Activated CD8-positive, alpha-beta T cell treated with anti-CD3 and anti-CD28 coated beads for 36 hours (primary cell): ENCODE measurements at places on chromosomes 16 and 17. TPM values are rescaled to one million over a fixed set of nuclear protein-coding genes. Genes with fewer than 3 reads are reported as not detected.

DNA sequence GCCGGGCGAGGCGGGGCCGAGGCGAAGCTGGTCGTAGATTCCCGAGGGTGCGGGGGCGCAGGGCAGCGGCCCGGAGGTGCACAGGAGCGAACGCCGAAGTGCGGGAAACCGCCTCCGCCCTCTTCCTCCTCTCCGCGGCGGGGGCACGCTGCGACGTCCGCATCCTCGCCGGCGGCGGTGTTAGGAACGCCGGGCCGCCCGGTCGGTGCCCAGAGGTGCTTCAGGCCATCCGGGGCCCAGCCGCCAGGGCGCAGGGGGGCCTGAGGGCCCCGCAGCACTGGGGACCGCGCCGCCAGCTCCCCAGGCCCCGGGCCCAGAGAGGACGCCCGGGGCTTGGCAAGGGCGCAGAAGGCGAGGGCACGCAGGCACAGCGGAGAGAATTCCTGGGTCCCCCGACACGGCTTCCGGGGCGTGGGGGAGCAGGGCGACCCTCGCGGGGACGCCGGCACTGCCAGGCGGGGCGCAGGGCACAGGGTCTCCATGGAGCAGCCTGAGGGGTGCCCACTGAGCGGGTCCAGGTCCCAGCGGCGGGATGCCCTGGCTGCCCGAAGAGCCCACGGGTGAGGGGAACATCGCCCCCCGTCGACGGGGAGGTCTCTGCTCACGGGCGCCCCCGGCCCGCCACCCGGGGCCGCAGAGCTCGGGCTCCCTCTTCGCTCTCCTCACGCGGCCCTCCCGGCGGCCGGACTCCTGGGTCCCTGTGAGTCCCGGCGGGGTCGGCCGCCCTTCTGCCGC, 576 bp downstream of the EPOP start:
- peak; percentile 52 for DNase-seq

DNA sequence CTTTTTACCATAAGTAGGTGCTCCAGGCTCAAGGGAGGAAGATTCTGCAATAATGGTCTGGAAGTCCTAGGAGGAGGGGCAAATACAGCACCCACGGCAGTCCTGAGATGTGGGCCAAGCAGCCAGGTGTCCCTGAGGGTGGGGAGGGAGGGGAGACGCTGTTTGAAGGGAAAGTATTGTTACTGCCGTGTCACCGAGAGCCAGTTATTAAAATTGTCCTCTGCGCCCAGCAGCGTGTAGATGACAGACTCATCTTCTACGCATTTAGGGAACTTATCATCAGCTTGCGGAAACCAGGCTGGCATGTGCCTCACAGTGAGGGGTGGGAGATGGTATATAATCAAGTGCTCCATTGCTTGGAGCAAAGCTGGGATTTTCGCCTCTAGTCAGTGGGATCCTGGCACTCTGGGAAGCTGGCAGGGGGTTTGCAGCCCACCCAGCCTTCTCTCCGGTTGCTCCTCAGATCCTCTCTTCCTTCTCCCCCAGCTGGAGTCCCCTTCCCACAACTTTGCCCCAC, 104.6 kb downstream of the OR1D5 start:
- DNase-seq, result no peak

GRCh38 chr17:31269036-31269577, 27.9 kb downstream of the OMG start:
- no peak for DNase-seq

DNA sequence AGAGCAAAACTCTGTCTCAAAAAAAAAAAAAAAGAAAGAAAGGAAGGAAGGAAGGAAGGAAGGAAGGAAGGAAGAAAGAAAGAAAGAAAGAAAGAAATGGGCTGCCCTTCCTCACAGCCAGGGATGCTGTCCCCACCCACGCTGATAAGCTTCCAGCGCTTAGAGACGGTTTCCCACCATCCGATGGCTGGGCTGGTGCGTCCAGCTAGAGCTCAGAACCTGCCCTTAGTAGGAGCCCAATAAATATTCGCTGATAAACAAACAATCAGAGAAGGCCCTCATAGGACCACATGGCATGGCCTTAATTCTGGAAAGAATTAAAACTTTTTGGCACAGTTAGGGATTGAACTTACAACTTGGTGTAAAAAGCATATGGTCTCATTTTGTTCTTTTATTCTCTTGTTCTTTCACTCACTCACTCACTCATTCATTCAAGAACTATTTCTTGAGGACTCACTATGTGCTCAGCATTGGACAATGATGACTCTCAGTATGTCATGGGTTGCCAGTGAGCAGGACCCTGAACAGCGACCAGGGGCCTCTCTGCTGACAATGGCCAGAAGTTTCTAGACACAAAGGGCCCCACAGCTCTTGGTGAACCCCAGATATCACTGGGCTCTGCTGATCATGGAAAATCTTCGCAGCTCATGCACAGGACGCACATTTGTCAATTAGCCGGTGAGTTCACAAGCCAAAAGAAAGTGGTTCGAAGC, 32.5 kb upstream of the TNRC6C start:
- DNase-seq, result no peak

GRCh38 chr17:14745541-14745940, 444.7 kb downstream of the HS3ST3B1 start:
- no peak for DNase-seq

DNA sequence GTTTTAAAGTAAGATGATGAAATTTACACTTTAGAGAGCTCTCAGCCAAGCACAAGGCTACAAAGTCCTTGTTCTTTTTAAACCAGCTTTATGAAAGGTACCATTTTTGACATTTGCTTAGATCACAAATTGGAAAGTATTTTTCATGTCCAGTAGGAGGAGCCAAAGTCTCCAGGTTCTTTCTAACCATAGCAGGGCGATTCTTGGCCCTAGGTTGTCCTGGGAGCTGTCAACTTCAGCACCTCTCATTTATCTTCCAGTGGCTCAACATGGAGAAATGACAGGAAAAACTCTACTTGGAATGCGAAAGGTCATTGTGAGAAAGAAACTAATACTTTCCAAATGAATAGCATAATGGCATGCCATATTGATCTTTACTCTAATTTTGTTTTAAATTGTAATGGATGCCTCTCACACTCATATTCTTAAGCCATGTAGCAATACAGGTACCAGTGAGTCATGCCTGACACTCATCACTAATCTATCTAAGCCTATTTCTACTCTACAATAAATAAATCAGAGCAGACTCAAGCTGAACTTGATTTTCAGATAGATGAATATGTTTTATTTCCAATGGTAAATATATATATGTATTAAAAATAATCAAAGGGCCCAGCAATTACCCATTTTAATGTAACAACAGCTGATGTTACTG, 919.1 kb upstream of the EEF2KMT start:
- DNase-seq, result no peak

Gene PAM16
- 70.1 TPM for total RNA-seq

GRCh38 chr17:4198995-4199394, 56.0 kb downstream of the CYB5D2 start:
- no peak for DNase-seq

Gene TERB1
- not detected for total RNA-seq

Gene TBC1D3K
- total RNA-seq, result not detected

GRCh38 chr17:54898576-54898975, 2.1 kb upstream of the TOM1L1 start:
- no peak for DNase-seq

Gene KAT2A
- total RNA-seq, result 50.2 TPM

GRCh38 chr17:61806936-61807335, 56.4 kb downstream of the BRIP1 start:
- no peak for DNase-seq

DNA sequence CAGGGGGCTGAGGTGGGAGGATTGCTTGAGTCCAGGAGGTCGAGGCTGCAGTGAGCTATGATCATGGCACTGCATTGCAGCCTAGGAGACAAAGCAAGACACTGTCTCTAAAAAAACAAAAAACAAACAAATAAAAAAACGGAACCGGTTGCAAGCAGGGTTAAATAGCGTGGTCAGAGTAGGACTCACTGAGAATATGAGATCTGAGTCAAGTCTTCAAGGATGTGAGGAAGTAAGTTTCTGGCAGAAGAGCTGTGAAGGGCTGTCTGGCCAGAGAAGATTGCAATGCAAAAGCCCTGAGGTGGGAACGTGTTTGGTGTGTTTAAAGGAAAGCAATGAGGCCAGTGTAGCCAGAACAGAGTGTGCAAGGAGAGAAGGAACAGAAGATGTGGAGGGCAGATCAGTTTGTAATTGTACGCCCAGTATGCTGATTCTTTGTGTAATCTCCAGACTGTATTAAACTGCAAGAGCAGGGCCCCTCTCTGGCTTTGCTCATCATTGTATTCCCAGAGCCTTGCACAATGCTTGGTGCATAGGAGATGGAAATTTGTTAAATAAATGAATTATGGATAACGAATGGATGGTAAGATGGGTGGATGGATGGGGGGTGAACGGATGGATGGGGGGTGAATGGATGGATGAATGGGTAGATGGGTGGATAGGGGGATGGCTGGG, 6.3 kb downstream of the G6PC1 start:
- no peak for DNase-seq

DNA sequence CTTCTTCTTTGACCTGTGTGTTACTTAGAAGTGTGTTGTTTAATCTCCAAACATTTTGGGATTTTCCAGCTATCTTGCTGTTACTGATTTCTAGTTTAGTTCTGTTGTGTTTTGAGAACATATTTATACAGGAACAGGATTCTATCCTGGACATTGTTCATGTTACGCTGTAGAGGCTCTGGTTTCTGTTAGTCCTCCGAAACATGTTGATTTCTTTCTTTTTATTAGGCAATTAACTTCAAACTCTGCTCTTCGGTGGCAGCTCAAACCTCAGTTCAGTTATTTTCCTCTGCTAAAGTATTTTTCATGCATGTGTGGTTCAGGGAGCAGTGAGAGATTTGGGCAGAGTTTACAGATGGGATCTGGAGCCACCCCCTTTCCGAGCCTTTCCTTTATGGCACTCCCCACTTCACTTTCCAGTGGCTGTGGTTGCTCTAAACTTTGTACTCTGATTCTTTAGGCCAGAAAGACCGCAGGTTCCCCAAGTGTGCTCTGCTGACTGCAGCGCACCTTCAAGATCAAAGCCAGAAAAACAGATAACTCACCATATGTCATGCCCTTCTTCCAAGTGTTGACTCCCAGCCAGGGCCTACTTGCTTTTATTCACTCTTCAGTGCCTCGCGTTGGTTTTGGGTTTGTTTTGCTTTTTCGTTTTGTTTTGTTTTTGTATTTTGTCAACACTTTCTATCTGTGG, 77.6 kb upstream of the KSR1 start:
- DNase-seq, result no peak

DNA sequence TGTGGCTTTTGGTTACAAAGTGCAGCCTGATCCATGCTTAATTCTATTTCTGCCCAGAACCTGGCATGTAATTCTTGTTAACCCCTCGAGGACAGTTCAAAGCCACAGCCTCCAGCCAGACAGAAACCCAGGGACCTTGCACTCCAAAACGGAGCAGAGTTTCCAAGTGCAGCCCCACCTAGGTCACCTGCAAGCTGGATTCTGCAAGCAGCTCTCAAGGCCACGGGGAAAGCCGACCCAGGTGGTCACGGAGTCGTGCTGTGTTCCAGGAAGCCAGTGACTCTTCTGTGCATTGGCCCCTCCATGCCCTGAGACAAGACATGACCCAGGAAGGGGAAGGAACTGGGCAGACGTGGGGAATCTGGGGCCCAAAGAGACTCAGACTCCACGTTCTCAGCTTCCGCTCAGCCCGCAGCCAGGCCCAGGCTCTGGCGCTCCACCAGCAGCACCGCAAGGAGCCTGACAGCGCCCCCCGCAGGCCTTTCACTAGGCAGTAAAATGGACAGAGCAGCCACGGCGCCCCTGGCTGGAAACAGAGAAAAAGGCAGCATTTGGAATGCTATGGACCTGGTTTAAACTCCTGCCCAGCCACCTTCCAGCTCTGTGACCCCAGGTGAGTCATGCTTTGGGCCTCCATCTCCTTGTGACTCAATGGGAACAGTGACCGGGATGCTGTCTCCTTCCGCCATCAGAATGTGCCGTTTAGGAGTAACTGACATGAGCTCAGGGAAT, 27.3 kb upstream of the GSG1L start:
- DNase-seq, result no peak

DNA sequence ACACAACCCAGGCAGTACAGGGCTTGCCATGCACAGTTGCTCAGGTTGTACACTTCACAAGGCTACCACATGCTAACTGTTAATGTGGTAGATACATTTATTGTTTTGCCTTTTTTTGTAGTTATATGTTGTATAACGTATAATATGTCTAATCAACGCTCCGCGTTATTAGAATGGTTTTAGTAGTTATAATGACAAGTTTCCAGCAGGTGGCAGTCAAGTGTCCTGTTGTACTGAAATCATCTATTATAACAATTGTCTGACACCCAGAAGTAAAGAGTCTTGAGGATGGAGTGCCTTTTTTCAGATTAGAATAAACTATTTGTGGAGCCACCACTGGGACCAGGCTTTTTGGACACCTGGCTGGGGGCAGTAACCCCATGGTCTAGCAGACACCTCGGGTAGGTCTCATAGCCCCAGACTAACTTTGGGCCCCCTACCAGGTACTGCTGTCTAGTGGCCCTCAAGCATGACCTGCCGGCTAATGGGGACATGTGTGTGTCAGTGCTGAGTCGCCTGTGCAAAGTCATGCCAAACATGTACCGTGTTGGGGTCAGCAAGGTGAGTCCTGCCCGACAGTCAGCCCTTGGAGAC, 32.8 kb downstream of the MYO15A start:
- peak; percentile 66 for DNase-seq

GRCh38 chr17:43578699-43579565, 32.8 kb upstream of the ETV4 start:
- DNase-seq, result peak; percentile 49

Gene CCDC40
- total RNA-seq, result 0.79 TPM

DNA sequence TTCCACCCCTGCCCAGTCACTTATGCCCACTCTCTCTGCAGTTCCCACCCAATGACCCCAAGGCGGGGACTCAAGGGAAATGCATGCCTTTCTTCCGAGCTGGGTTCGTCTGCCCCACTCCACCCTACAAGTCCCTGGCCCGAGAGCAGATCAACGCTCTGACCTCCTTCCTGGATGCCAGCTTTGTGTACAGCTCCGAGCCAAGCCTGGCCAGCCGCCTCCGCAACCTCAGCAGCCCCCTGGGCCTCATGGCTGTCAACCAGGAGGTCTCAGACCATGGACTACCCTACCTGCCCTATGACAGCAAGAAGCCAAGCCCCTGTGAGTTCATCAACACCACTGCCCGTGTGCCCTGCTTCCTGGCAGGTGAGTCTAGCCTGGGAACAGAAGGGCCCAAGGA, 13.8 kb downstream of the LPO start:
- no peak for DNase-seq

GRCh38 chr17:3946711-3947235, 17.5 kb downstream of the ATP2A3 start:
- DNase-seq, result no peak
